ENCODE measurements at places on chromosomes 3 and 15.

GRCh38 chr15:62453375-62453774 is 288.3 kb upstream of the C2CD4B start:
- no peak for DNase-seq

GRCh38 chr15:80121546-80121945 is 31.3 kb upstream of the FAH start:
- no peak for DNase-seq

DNA sequence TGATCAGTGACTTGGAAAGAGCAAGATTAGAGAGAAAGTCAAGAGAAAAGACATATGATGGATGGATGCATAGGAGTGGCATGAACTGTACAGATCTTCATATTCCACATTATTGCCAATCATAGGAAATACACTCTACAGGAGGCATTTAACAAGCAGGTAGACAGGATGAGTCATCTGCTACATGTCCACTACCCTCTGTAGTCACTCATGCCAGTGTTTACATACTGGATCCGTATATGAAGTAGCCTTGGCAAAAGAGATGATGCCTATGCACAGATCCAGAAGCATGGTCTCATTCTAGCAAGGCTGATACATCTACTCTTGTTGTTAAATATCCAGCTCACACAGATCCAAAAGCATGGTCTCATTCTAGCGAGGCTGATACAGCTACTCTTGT is 632.1 kb downstream of the ROBO2 start:
- no peak for DNase-seq

- no peak for DNase-seq
Measured at GRCh38 chr3:29381595-29381994, 100.7 kb downstream of the RBMS3 start.

GRCh38 chr15:79265987-79266579 is 16.4 kb upstream of the ANKRD34C start:
- DNase-seq = no peak

DNA sequence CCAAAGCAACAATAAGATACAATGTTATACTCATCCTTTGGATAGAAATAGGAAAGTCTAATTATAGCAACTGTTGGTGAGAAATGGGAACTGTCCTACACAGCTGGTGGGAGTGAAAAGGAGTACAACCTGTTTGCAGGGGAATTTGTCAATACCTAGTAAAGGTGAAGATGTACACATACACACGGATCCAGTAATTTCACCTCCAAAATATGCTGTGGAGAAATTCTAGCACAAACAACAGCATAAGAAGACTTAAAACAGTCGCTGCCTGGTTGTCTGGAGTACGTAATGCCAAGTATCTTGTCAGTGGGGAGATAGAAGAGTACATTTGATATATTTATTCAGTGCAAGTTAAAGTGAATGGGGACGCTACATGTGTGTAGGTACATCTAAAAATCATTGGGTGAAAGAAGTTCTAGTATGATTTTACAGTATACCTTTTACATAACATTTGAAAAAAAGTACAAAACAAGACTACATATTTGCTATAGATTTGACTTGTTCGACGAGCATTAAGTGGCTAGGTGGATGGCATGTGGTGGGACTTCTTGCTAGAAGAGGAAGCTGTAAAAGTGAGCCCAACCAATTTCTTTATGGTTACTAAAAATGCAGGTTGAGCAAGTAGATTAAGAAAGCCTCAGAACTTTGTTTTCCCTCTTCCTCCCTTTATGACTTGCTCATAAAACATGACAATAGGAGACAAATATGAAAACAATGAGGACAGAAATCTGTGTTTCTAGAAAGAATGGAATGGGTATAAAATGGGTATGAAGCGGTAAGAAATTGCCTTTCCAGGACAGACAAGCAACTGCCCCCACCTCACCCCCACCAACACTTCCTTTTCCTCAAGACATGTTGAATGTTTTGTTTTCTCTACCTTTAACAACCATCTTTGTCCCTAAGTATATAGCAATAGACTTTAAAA is 50.2 kb upstream of the CCR4 start:
- DNase-seq = no peak

GRCh38 chr3:127711021-127711695 is 38.4 kb downstream of the ABTB1 start:
- no peak for DNase-seq

DNA sequence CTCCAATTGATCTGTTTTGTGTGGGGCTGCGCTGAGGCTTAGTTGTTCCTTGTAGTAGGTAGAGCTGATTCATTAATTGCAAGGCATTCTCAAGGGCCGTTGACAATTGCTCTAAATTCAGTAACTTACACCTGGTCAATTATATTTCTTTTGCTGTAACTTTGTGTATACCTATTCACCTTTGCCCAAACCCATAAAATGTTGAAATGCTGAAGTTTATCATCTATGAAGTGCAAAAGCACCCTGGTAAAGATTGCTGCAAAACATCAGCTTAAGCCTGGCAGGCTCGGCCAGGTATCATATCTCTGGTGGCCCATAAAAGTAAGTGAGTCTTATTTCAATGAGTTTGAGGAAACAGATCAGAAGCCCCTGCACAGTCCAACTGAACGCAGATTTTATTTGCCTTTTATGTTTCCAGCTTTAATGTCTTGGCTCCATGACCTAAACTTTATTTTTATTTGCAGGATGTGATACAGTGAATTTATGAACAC is 203.6 kb upstream of the SLCO3A1 start:
- DNase-seq = no peak

- DNase-seq = no peak
Measured at GRCh38 chr15:101660005-101660404, 7.8 kb upstream of the TM2D3 start.

DNA sequence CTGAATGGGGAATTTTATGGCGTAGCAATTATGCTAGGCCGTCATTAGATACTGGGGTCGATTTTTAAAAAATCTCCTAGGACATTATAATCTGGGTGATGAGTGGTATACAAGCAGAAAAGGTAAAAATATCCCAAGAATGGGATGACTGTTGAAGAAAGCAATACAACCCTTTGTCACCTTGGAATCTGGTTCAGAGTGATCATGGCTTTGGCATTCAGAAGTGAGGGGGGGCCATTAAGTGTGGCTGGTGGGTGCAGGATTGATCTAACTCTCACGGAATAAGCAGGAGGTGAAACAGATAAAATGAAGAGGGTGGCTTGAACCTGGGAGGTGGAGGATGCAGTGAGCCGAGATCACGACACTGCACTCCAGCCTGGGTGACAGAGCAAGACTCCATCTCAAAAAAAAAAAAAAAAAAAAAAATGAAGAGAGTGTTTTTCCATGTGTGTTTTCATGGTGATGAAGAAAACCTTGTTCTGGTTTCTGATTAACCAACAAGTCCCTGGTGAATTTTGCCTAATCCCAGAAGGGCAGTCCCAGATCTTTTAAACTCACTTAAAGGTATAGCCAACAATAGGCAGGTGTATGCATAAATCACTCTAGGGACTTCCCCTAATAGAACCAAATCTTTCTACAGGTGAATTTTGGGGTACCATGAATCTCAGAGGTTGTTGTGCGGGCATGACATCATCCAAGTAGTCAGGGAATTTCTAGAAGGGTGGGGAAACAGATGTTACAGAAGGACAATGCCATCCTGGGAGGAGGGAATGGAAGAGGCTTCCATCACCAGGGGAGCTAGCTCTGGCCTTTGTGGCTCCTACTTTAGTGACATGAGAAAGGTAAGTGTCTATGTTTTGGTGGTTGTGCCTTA is 3.1 kb upstream of the RAD54L2 start:
- DNase-seq = no peak

DNA sequence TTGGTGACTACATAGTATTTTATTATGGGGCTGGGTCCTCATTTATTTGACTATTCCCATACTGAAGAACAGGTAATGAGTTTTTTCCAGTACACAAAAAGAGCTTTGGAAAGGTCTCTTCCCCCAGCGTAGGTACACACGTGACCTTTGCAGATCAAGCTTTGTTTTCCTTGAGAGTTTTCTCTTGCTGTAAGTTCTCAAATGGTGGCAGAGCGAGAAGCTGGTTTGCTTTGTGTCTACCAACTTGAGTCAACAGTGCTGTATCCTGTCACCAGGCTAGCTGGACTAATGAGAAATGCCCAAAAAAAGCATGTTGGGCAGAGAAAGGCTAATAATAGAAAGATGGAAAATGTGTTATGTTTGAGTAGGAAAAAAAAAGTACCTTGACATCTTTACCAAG is 21.7 kb downstream of the GXYLT2 start:
- DNase-seq = peak; percentile 76

DNA sequence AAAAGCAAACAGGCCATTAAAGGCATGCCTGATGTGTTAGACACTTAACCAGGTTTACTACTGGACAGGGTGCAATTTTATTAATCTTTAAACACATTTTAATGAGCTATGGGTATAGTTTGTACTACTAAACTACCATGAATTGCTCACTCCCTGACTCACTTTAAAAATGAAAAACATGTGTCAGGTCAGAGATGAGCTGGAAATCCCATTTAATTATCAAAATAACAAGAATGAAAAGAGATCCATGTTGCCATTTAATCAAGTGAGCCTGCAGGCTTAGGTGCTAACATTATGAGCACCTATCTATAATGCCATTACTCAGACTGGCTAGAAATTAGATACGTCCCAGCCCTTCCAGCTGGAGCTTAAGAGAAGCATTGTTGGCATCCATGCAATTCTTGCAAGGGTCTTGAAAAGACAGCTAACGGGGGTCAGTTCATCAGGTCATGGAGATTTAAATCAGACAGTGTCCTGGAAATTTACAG is 224.4 kb downstream of the THRB start:
- DNase-seq = no peak

- DNase-seq = no peak
Measured at GRCh38 chr3:196144383-196145105, 62.7 kb upstream of the TFRC start.

- DNase-seq = no peak
Measured at GRCh38 chr3:62135741-62136140, 237.6 kb downstream of the FEZF2 start.

DNA sequence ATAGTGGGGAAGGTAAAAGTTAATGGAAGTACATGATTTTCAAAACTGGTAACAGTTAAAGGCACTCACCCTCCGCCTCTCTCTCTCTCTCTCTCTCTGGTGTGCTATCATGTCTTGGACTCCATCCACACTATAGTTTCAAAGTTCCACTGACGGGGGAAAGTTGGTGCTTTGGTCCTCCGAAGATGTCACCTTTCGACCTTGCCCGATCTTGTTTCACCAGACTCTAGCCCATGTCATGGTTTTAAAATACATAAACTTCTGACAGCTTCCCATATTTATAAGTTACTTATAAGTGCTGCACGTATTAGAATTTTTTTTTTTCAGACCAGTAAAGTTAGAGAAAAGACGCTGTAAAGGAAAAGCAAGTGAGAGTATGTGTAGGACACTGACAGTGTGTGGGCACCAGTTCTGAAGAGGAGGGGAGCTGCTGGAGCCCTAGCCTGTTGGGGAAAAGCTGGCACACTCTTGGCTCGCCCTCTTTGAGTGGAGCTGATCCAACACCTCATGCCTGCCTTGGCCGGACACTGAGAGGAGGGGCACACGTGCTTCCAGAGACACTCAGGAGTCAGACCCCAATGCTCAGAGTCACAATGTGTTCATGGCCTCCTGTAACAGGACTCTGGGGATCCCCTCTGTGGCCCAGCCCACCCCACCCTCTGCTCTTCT is 200.5 kb upstream of the TPM1 start:
- DNase-seq = no peak

DNA sequence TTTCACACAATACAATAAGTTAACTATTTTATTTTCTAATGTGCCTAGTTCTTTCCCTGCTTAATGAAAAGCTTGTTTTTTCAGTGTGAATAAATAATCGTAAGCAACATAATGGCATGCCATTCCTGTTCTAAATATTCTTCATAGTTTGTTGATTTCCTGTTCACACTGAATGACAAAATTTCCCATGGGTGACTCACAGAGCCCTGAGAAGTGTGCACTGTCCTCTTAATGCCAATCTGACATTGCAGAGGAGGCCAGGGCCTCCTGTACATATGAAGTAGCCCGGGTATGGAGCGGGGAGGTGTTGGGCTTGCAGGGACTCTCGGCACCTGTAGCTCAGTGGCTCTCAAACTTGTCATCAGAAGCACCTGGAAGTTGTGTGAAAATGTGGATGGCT is 24.3 kb downstream of the CCR3 start:
- DNase-seq = no peak

GRCh38 chr15:57631386-57632110 is 39.8 kb downstream of the MYZAP start:
- no peak for DNase-seq

DNA sequence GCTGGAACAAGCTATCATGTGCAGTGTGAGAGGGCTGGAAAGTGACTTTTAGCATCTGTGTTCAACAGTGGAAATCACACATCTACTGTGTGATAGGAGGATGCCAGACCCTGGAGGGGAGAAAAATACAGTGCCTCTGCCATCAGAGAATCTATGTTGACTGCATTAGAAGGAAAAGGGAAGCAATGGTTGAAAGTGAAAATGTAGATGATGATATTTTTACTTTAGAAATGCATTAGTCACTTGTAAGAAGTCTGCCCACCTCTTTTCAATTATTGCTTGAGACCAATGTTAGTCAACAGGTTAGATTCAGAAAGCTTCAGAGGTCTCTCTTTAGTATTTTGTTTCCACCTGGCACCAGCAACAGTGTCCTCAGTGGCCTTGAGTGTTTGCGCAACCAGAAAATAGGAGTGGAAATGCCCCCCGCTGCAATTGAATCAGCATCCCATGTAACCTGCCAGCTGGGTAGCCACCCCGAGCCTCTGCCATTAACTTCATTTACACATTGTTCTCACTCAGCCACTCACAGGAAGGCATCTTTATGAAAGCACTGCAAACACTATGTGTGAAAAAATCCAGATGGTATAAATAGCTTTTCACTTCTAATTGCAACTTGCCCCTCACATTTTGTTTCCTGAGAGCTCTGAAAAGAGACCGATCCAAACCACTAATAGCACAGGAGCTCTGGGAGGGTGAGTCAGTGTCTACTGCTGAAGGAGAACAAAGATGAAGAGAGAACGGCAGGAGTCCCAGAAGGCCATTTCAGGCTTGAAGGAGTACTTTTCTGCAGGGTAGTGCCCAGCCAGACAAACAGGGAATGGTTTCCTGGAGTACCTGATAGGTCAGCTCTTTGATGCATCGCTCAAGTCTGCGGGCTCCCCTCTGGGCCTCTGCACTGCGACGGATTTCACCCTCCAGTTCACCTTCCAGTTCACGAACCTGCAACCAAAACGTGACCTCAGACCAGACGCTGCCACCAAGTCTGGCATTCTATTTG is 92.1 kb downstream of the HHLA2 start:
- DNase-seq = no peak

GRCh38 chr3:64141476-64141875 is 83.8 kb downstream of the PRICKLE2 start:
- no peak for DNase-seq

- DNase-seq = no peak
Measured at GRCh38 chr3:196991581-196992460, 23.2 kb upstream of the PIGZ start.

DNA sequence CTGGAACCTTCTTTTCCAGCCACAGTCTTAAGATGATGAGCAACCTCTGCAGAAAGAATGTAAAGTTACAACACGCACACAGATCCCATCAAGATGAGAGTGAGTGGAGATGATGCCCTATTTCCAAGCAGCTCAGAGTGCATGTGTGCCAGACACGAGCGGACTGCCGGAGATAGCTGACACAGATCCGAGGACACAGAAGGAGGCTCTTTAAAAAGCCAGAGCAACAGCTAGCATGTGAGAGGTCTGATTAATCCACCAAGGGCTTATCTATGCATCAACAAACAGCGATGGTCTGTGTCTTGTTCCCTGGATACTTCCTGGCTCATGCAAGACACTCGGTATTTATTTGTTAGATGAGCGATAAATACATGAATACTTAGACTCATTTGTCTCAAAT is 128.6 kb upstream of the DLG1 start:
- DNase-seq = no peak

Data from thyroid gland (tissue), 4 donors.